ENCODE measurements at places on chromosomes 5 and 9.

- DNase-seq = no peak
Measured at GRCh38 chr9:136968333-136969127, 8.8 kb upstream of the PTGDS start.

- DNase-seq = no peak
Measured at GRCh38 chr5:170289764-170290163, 7.8 kb downstream of the LCP2 start.

GRCh38 chr9:89999534-90000370 is 394.9 kb downstream of the GADD45G start:
- peak; percentile 55 for DNase-seq

GRCh38 chr5:146425023-146425422 is 22.1 kb upstream of the TCERG1 start:
- no peak for DNase-seq

DNA sequence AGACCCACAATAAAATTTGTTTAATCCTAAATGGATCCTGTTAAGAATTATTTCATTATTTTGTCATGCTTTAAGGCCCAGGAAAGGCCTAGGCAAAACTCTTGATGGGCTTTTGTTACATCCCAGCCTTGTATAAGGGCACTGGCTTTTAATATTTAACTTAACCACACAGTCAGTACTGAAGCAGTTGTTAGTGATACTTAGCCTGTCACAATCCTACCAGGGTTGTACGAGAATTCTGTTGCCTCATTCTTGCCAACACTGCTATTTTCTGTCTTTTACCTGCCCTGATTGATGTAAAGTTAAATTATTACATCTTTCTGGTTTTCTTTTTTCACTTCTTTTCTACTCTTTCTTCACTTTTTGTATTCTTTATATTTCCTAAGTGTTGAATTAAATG is 10.9 kb downstream of the ZNF169 start:
- no peak for DNase-seq

- no peak for DNase-seq
Measured at GRCh38 chr5:54909911-54910870, 75.2 kb downstream of the ESM1 start.

- DNase-seq = no peak
Measured at GRCh38 chr9:86868616-86869015, 78.7 kb downstream of the GAS1 start.

GRCh38 chr9:113934829-113935676 is 58.9 kb downstream of the ZNF618 start:
- no peak for DNase-seq

- DNase-seq = no peak
Measured at GRCh38 chr5:25448190-25448621, 803.4 kb upstream of the CDH10 start.

- DNase-seq = no peak
Measured at GRCh38 chr9:136821826-136822544, 14.2 kb downstream of the RABL6 start.

- DNase-seq = peak; percentile 1
Measured at GRCh38 chr5:139796061-139796806, 626 bp downstream of the PSD2 start.

- DNase-seq = no peak
Measured at GRCh38 chr9:135330307-135330631, 149.3 kb upstream of the PPP1R26 start.

GRCh38 chr9:15606643-15607472 is 54.0 kb downstream of the CCDC171 start:
- DNase-seq = peak; percentile 8

- no peak for DNase-seq
Measured at GRCh38 chr5:98095072-98095471, 678.4 kb upstream of the RGMB start.

GRCh38 chr5:176189857-176190256 is 48.4 kb upstream of the SIMC1 start:
- no peak for DNase-seq

- peak; percentile 51 for DNase-seq
Measured at GRCh38 chr9:121399883-121400607, 30.0 kb upstream of the STOM start.

DNA sequence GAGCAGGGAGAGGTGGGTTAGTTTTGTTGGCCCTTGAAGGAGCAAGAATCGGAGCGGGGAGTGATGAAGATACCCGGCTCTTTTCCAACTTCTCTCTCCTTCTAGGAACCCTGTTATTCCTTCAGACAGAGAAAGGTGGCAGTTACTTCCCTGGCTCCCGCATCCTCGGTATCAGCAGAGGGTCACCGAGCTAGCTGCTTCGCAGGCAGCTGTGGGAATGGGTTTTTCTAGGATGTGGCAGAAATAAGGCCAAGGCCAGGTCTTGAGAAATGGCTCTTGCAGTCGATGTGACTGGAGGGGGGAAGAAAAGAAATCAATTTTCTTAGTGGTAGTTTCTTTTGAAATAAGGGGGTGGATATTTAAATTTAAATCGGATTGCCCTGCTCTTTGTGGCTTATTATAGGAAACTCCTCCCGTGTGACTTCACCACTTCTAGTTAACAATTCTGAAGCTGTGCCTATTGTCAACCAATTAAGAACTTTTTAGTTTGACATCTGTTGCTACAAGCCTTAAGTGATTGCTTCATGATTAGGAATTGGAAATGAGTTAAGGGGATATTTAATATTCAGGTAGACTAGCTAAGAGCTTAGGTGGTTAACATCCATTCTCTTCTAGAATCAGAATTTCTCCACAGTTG is 1.4 kb downstream of the SAP30L start:
- no peak for DNase-seq

DNA sequence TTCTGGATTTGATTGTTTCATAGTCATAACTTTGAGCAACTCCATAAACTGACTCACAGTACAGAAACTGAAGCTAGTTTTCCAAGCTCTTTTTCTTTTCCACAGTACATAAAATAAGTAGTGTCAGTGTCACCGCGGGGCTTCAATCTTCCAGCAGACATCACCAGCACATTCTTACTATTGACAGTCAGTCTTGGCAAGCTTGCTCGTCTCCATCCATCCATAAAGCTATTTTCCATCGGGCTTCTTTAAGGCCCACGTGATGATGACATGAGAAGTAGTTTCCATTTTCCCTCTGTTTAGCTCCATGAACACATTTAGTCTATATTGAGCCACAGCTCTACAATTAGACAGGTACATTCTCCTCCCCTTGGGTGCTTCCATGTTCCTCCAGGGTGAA is 443.4 kb downstream of the KDM4C start:
- no peak for DNase-seq

DNA sequence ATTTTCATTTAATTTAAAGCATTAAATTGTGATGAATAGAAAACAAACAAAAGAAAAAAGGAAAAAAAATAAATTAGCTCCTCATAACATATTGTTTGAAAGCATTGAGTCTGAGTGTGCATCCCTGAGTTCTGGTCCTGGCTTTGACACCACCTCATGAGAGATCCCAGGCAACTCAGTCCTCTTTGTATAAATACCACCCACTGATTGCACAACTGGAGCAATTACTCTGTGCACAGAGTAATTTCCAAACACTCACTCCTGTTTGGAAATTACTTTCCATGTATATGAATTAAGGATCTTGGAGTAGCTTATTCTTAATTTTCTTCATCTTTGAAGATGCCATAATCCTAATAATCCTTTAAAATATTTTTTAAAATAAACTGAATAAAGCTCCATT is 59.4 kb upstream of the C5orf46 start:
- no peak for DNase-seq

DNA sequence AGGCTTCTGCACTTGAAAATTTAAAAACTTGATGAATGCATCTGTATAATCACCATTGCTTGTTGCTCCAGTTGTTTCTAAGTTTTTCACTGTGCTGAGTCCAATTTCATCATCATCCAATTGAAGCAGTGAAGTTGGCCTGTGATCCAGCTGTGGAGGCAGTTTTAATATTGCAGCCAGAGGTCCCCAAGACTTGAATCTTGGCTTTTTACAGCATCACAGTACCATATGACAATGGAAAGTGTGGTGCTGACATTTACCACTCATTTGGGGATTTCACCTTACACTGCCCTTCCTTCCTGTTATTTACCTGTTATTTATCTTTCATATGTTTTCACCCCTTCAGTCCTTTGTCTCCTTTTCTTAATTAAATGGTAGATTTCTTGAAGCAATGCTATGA is 76.2 kb upstream of the SPIN1 start:
- DNase-seq = no peak

- DNase-seq = no peak
Measured at GRCh38 chr9:133962341-133962740, 29.8 kb downstream of the VAV2 start.

GRCh38 chr5:37888476-37888875 is 48.6 kb upstream of the GDNF start:
- DNase-seq = no peak

DNA sequence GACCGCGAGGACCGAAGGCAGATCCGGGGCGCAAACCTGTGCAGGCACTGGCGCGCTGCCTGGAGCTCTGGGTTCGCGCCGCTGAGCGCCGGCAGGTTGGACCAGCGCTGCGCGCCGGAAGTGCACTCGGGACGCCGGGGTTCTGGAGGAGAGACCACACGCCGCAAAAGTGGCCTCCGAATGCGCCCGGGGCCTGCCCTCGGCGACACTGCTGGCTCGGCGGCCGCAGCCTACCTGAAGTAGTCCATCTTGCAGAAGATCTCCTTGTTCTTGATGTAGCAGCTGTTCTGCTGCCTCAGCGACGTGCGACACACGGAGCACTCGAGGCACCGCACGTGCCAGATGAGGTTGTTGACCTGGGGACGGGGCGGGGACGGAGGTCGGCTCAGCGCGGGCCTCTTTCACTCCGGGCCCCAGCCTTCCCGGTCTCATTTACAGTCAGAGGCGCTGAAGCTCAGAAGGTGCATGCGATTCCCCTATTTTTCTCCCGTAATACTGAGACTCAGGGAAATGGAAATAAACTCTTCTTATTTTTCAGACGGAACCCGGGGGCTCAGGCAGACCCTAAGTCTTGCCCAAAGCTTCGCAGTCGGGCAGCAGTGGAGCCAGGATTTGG is 2.5 kb downstream of the LHX6 start:
- DNase-seq = no peak

DNA sequence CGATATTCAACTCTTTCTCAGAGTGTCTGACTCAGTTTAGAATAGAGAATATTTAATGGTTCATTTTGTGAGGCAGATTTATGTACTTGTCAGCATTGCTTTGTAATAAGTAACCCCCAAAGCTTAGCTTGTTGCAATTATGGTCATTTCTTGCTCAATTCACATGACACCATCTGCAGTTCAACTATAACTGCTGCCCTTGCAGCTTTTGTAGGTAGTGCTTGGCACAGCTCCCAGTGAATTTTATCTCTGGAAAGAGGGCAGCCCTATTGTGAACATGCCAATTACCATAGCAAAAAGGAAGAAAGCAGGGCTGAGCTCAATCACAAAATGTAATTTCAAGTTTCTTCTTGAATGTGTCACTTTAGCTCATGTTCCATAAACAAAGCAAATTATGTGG is 1587.7 kb upstream of the ACO1 start:
- no peak for DNase-seq

DNA sequence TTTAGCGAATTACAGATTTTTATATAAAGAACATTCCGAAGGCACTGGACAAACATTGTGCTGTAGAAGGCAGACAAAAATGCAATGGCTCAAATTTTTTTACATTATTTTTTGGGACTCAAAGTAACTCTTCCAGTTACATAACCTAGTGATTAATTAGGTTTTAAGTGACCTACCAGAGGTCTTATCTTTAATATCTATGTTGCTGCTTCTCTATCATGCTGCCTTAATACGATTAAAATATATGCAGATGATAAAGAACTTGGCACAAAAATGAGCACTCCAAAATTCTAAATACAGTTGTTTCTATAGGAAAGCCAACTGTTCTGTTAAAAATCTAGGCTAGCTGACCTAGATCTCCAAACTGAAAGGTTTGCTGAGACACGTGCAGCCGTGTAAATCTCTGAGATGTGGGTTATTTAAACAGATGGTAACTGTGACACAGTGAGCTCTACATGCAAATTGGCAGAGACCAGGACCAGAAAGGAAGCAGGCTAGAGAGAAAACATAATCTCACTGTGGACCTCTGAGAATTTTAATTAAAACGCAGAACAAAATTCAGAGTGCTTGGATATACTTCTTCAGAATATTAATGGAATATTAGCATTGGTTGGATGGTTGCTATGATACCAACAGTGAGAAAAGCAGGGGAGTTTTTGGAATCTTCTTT is 56.2 kb downstream of the CAMK4 start:
- DNase-seq = no peak

DNA sequence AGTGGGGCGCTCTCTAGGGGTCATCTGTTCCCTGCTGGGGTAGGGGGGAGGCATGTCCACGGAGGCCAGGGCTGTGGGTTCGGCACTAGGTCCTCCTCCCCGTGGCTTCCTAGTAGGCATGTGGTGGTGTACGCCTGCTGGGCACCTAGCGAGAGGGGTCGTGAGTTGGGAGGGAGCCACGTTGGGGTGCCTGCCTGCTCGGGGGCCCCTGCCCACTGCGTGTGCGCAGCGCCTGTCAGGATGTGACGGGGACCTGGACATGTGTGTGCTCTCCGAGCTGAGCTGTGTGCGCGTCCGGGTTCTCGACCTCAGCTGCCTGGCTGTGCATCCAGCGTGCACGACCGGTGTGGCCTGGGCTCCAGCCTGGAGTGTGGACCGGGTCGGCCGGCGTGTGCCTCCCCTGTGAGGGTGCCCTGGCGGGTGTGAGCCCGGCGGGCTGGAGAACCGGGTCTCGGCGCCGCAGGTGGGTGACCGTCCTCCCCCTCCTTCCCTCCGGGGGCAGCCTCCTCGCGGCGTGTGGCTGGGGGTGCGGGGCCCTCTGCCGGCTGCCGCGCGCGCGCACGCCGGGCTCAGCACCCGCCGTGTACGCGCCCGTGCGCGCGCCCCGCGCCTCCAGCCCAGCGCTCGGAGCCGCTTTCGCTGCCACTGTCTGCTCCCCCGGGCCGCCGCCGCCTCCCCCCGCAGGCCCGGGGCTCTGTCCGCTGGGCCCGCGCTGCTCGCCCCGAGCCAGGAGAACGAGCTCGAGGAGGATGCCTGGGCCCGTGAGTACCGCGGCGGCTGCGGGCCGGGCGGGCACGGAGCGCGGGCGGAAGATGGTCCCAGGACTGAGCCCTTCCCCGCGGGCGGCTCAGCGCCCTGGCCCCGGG is at the start of gene PRR7:
PRR7 (plus strand) TSS at position 615 of the 866 bp plus-strand sequence. CDS start 8,254 bp downstream, outside the sequence.
- no peak for DNase-seq

- no peak for DNase-seq
Measured at GRCh38 chr5:135400866-135401265, 1.8 kb upstream of the MACROH2A1 start.

- no peak for DNase-seq
Measured at GRCh38 chr5:14245132-14245925, 102.2 kb downstream of the TRIO start.

Data from DMS79 (cell line).